ENCODE measurements at places on chromosomes 3 and 15.

GRCh38 chr15:52975941-52976449, 185.9 kb upstream of the ONECUT1 start:
- DNase-seq = no peak

- no peak for DNase-seq
Measured at GRCh38 chr15:57607570-57608000, 15.9 kb downstream of the MYZAP start.

GRCh38 chr3:178386401-178386800, 149.8 kb upstream of the KCNMB2 start:
- no peak for DNase-seq

GRCh38 chr3:126442856-126443242, 32.8 kb downstream of the ZXDC start:
- no peak for DNase-seq

GRCh38 chr3:148998715-148999423, 7.5 kb downstream of the GYG1 start:
- DNase-seq = no peak

GRCh38 chr3:58160399-58160798, 50.4 kb downstream of the DNASE1L3 start:
- DNase-seq = no peak

- no peak for DNase-seq
Measured at GRCh38 chr15:98658831-98659699, 10.7 kb downstream of the IGF1R start.

DNA sequence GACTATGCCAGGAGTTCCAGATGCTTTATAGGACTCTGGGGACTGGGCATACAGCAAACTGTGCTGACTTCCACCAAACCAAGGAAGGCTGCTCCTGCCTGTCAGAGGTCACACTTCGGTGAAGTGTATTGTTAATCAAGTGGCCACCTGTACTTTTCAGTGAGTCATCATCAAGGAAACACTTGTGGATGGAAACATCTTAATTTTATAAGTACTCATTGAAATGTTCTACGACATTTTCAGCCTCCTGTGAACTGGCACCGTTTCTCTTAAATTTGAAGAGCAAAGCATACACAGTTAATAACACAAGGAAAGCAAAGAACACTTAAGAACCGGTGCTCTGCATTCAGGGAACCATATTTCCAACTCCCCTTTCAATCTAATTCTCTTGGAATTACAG, 801.7 kb upstream of the DPPA4 start:
- no peak for DNase-seq

DNA sequence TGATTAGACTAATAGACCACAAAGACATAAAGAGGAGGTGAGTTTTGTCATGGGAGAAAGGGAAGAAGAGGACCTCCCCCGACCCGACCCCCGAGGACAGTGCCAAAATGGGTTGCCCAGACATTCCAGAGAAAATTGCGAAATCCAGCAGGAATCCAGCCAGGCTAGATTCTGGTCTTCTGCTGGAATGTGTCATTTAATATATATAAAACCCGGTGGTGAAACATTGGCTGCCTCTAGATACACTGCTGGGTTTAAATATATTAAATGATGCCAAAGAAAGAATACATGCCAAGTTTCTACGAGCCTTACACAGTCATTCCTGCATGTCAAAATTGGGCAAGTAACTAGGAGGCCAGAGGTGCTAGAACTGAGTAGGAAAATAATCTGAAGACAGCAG, 45.3 kb upstream of the SPESP1 start:
- no peak for DNase-seq

DNA sequence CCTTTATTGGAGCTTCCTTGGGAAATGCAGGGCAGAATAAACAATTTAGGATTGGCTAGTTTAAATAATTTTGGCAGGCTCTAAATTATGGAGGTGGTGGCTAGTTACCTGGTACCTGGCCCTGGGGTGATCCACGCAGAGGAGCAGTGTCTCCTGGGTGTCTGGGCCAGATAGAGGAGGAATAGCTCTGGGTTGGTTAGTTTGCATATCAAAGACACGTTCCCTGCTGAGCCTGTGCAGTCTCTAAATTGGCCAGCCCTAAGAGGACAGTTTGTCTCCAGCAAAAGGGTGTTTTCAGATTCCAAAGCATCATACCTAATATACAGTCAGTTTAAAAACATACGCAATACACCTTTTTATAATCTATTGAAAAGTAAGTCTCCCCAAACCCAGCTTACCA, 333.3 kb upstream of the TPM1 start:
- no peak for DNase-seq

GRCh38 chr3:3110299-3110630, at the start of gene IL5RA:
Gene IL5RA (minus strand): TSS chr3:3110374. CDS start chr3:3104984, 5,390 bp downstream.
- DNase-seq = no peak

All from dorsolateral prefrontal cortex (tissue), 122 donors.